Activated T-helper 1 cell treated with Interleukin-2 at 50 U/mL for 16 hours (primary cell): ENCODE measurements at places on chromosomes 2 and 18.

DNA sequence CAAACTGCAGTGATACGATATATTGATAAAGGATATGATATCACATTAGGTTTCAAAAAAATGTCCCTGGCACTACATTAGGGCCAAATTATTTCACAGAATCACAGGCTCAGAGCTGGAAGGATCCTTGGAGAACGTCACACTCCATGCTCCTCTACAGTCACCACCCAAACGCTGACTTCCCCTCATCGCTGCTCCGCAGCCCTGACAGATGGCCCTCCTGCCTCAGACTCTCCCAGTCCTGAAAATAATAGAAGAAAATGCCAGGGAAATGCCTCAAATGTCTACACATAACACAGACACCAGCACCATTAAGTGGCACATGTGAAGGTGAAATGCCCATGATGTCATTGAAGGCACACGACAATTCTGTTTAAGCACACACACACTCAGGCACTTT lies 72.0 kb downstream of the ZNF521 start:
- DNase-seq, result no peak

- DNase-seq, result no peak
These were observed 27.0 kb downstream of the RBKS start for GRCh38 chr2:27863146-27863545.

- DNase-seq, result no peak
These were observed 72.2 kb upstream of the HPCAL1 start for GRCh38 chr2:10230499-10230898.

GRCh38 chr2:219598308-219599078 lies 836 bp downstream of the STK11IP start:
- DNase-seq, result no peak

GRCh38 chr2:42102024-42102590 lies 54.3 kb downstream of the PKDCC start:
- DNase-seq, result peak; percentile 89

DNA sequence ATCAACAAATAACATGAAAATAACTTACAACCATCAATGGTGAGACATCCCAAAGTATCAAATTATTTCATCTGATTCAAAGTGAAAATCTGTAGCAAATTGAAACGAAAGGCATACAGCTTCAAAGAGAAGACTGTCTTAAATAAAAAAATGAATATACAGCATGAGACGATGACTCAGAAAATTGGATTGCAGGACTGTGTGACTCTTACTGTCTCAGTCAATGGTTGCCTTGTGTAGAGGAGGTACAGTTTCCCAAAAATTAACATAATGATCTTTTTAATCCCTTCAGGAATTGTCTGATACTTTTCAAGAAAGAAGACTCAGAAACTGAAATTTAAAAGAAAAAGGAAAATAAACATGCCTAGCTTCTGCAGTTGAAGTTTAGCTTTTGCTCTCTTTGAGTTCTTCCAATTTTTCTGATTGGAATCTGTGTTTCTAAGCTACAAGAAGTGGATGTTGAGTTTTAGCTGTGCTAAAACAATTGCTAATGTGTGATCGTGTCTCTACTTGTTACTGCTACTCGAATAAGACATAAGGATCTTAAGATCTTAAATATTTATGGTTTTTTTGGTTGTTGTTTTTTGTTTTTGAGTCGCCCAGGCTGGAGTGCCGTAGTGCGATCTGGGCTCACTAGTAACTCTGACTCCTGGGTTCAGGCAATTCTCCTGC lies 41.1 kb upstream of the EPB41L3 start:
- no peak for DNase-seq

- DNase-seq, result no peak
These were observed 14.3 kb downstream of the MALL start for GRCh38 chr2:110101280-110101844.

DNA sequence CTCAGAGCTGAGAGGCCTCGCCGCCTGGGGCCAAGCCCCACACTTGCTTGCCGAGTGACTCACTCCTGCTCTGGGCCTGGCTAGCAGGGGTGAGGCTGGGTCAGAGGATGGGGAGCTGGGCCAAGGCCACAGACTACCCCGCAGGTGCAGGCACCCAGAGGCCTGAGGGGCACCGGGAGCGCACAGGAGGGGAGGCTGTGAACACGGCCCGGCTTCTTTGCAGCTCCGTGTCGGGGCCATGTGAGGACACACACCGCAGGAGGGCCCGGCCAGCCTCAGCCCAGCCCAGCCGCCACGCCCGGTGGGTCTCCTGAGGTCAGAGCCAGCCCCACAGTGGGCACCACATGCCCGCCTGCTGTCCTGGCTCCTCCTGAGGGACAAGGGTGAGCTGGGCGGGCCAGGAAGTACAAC lies 8.4 kb downstream of the GPC1 start:
- DNase-seq, result no peak

DNA sequence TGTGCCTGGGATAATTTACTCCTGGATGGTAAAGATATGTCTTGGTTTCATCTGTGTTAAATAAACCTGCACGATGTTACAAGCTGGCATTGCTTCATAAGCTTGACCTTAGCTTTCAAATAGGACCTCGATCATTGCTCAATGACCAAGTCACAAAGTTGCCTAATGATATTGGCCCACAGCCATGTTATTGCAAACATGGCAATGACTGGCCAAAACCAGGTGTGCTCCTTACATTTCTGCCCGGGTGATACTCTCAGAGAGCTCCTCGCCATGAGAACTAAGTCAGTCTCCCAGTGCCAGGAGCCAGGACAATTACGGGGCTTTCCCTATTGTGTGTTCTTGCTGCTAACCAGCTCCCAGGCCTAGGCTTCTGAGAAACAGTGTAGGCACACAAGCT lies 72.5 kb upstream of the CYP1B1 start:
- no peak for DNase-seq

DNA sequence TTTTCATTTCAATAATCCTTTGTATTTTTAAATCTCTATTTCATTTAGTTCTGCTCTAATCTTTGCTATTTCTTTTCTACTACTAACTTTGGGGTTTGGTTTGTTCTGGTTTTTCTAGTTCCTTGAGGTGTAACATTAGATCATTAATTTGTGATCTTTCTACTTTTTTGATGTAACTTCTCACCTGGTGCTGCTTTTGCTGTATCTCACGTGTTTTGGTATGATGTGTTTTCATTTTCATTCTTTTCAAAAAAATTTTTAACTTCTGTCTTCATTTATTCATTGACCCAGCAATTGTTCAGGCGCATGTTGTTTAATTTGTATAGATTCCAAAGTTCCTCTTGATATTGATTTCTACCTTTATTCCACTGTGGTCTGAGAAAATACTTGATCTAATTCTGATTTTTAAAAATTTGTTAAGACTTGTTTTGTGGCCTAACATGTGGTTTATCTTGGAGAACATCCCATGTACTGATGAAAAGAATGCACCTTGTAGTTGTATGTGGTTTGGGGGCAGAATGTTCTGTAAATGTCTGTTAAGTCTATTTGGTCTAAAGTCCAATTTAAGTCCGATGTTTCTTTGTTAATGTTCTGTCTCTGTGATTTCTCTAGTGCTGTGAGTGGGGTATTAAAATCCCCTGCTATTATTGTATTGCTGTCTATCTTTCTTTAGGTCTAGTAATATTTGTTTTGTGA lies 17.3 kb upstream of the MALT1 start:
- no peak for DNase-seq

- DNase-seq, result no peak
These were observed 658.6 kb upstream of the FANCL start for GRCh38 chr2:58899692-58900091.

DNA sequence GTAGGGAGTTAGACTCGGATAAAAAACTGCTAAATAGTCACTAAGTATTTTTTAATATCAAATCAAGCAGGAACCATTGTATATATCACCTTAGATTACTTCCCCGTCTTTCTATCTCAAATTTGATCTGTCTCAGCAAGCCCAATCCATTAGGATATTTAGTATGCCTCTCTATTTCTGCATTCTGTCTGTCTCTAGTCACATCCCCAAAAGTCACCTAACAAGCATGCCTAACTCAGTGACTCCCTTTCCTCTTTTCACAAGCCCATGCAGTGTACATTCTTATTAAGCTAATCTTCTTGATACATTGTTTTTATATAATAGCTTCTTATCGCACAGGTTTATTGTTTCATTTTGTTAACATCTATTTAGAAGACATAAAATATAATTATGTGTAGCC lies 57.8 kb downstream of the PDE1A start:
- no peak for DNase-seq

DNA sequence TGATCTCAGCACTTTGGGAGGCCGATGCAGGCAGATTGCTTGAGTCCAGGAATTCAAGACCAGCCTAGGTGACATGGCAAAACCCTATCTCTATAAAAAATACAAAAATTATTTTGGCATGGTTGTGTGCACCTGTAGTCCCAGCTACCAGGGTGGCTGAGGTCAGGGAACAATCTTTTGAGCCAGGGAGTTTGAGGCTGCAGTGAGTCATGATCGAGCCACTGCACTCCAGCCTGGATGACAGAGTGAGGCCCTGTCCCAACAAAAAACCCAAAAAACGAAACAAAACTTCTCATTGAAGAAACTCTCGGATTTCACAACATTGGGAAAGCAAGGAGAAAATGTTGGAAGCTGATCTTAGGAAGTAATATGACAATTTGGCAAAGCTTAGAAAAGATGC lies 317.3 kb upstream of the MGAT5 start:
- DNase-seq, result no peak

DNA sequence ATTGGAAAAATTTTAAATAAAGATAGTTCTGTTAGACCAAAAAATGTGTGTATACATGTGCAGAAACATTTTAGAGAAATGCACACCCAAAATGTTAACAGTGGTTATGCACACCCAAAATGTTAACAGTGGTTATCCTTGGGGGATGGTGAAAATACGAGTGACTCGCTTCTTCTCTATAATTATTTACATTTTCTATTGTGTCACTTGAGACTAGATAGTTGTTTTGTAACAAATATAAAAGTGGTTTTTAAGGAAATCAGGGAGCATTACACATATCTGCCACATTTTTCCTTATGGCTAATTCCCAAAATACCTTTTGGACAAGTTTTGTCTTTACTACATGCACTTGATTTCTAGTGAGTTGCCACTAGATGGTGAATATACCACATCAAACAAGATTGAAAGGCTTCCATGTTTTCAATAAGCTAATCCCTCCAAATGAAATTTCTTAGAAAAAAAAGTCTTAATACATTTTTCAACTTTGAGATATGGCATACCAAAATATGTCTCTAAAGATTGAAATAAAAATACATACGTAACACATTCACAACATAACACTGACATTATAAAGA lies 9.0 kb upstream of the HIBCH start:
- no peak for DNase-seq

- DNase-seq, result no peak
These were observed 44.9 kb upstream of the TAF4B start for GRCh38 chr18:26181343-26181826.

DNA sequence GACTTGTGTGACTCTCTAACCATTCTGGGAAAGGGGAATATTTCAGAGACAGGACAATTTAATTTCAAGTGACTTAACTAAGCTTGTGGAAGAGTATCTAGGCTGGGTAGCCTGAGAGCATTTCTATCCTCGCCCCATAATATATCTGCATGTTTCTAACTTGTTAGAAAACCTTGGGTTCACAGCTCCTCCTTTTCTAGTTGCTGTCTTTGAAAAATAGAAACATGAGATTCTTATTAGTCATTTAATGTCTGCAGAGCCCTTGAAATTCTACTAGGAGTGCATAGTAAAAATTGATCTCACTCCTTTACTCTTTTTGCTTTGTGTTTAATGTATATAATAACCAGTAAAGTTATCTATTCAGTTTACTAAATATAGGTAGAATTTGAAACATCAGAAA lies 22.4 kb downstream of the CTLA4 start:
- no peak for DNase-seq

- DNase-seq, result no peak
These were observed 144.3 kb upstream of the MAP3K20 start for GRCh38 chr2:172931256-172931894.

GRCh38 chr2:128732976-128733431 lies 414.3 kb upstream of the HS6ST1 start:
- no peak for DNase-seq

DNA sequence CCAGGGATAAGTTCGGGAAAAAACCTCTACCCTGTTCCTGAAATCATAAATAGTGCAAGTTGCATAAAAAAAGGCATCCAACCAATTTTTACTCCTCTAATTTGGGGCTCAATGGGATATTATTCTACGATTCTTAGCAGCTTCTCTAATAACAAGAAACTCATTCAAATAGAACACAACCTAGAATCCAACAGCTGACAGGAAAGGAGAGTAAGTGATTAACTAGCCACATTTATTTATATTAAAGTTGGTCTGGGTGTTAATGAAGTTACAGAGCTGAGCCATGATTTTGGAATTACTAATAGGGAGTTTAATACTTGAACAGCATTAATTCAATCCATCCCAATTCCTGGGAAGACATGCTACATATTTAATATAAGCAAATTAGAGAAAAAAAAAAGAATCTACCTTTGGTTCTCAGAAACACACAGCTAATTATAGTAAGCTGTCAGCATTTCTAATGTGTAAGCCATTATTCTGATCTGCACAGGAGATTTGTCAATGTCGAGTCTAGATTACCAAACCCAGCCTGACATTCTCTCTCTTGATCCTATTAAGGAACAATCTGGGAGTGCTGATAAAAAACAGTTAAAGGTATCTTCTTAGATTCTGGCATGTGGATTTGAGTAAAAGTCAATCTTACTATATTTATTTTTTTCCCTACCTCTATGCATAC lies 267.7 kb downstream of the NBAS start:
- no peak for DNase-seq

- DNase-seq, result no peak
These were observed 141.7 kb downstream of the CMPK2 start for GRCh38 chr2:6723865-6724604.

- DNase-seq, result no peak
These were observed 183.5 kb upstream of the OSR1 start for GRCh38 chr2:19541884-19542283.

DNA sequence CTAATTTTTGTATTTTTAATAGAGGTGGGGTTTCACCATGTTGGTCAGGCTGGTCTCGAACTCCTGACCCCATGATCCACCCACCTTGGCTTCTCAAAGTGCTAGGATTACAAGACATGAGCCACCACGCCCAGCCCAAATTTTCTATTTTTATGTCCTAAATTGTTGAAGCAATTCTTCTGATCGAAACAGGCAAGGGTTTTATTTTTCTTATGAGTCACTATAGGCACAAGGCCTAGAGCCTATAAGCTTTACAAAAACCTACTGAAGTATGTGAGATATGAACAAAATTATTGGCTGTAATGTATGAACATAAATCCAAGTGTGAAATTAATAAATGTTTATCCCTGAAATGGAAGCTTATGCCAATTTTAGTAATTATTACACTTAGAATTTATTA lies 464.2 kb upstream of the NRP2 start:
- no peak for DNase-seq

GRCh38 chr18:63892566-63892965 lies 5.1 kb downstream of the SERPINB2 start:
- no peak for DNase-seq
